ENCODE measurements at places on chromosomes 4 and X.

DNA sequence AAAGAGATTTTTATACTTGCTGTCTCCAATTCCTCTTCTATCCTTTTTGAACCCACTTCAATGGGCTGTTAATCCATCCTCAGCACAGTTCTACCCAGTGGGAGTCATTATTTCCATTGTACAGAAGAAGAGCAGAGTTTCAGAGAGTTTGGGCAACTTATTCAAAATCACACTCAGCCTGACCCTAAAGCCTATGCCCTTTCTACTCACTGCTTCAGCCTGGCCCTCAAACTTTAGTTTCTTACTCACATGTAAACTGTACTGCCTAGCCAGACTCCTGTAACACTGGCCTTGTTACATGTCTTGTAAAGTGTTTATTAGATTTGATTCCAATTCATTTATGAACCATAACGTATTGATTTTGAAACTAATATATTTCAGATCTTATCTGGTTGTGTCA, 25.1 kb upstream of the USO1 start:
- DNase-seq, result no peak

DNA sequence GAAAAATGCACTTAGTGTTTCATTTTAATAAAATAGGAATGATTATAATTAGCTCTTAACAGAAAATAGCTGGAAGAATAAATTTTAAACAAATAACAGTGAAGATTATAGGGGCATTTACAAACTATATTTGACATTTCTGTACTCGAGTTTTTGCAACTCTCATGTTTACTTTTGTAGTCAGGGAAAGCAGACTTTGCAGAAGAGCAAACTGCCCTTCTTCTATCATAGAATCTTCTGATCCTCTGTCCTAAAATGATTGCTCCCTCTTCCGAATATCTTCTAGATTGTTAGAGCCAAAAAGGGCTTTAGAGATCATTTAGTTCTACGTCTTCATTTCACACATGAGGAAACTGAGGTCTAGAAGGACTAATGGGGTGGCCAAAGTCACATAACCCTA, 219.0 kb downstream of the RELL1 start:
- no peak for DNase-seq

GRCh38 chrX:68829582-68830418, 979 bp downstream of the EFNB1 start:
- DNase-seq, result no peak

DNA sequence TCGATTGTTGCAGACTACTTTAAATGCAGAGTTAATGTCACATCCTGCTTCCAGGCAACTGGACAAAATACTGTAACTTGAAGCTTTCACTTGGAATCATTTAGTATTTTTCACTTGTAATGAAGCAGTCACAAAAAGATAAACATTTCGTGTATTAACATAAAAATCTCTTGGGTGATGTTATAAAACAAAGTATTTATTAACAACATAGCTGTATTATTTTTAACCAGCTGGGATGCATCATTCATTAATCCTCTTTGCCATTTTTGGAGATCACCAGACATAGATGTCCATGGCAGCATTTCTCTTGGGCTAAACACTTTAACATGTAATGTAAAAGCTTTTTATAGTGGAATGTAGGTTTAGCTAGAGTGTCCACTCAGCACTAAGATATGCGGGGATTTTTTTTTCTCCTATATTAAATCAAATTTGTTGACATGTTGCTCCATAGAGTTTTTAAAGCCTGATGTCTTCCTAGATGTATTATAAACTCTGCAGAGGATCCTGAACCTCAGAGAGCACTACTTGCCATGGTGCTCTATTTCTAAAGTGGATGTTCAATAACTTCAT, 193.7 kb upstream of the SPANXN4 start:
- DNase-seq, result no peak

DNA sequence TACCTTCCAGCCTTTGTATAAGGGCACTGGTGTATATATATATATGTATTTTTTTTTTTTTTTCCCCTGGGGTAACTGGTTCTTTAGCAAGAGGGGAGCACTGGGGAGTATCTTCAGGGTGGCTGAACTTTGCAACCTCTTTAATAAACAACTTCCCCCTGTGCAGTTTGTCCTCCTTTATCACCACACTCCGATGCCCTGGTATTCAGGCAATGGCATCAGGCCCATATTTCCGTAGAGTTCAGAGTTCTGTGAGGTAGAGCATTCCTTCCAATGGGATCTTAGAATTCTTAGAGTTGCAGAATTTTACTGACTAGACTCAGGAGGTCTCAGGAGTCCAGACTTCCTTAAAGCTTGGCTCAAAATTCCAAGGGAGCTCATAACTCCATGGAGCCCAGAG, 24.6 kb downstream of the NYX start:
- no peak for DNase-seq

DNA sequence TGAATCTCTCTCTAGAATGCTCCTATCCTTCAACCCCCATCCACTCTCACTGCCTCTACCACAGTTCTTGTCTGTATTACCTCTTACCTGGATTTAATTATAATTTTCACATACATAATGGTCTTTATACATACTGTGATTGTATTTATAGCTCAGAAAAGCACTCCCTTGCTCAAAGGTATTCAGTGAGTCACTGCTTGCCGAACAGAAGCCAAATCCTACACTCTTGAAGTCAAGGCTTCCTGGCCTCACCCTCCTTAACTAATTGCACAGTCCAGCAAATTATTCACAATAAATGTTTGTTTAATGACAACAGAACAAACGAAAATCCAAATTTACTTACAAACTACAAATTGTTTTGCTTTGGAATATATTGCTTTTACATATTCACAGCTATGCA, 159.5 kb downstream of the KLHL13 start:
- DNase-seq, result no peak

GRCh38 chr4:126441173-126442035, 1126.6 kb downstream of the FAT4 start:
- no peak for DNase-seq

- DNase-seq, result no peak
Observed at GRCh38 chrX:70016513-70016912, 33.2 kb downstream of the AWAT2 start.

- no peak for DNase-seq
Observed at GRCh38 chr4:93983140-93983539, 154.6 kb downstream of the ATOH1 start.

DNA sequence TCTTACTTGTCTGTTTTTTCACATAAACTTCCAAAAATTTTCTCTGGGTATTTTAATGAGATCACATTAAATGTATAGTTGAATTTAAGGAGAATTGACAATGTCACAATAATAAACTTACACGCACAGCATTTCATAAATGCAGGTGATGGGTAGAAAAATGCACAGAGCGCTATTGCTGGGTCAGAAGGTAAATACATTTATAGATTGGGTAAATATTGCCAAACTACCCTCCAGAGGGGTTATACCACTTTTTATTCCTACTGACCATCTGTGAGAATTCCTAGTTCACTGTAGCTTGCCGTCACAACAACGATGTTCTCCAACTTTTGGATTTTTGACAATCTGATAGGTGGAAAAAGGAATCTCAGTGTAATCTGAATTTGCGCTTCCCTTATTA, 34.6 kb downstream of the ANXA5 start:
- DNase-seq, result no peak

DNA sequence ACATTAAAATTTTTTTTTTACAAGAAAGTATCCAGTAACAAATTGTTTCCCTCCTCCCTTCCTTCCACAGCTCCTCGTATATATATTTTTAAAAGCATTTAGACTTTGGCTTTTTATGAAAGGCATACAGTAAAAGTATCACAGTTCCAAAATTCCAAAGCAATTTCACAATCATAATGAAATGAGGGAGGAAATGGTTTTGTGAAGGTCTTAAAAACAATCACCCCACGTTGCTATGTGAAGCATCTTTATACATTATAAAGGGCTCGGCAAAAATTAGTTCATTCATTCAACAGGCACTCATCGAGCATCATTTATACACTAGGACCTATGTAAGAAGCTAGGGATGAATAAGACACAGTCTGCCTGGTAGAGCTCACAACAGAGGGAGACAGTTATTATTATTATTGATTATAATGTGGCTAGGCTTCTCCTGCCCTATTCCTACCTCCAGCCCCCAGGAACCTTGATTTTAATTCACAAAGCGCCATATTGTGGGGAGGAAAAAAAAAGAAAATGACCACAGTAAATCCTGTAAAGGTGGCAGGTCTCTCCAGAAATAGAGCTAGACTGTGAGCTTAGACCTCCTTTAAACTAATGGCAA, 239.9 kb downstream of the MAML3 start:
- DNase-seq, result no peak

DNA sequence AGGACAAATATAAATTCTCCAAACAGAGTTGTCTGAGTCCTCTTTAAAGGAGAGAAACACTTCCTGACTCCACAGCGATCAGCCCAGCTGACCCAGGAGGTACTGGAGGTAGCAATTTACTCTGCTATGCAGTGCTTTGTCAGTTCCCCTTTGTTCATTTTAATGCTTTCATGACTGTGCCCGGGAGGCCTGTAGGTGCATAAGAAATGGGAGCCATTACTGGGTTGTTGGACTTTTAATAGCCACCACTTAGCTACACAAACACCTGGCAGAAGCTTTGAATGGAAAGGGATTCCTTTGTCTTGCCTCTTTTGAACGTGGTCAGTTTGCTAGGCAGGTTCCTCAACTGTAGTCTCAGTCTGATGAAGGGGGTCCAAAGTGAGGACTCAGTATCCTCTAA, 59.0 kb upstream of the AFF2 start:
- no peak for DNase-seq

DNA sequence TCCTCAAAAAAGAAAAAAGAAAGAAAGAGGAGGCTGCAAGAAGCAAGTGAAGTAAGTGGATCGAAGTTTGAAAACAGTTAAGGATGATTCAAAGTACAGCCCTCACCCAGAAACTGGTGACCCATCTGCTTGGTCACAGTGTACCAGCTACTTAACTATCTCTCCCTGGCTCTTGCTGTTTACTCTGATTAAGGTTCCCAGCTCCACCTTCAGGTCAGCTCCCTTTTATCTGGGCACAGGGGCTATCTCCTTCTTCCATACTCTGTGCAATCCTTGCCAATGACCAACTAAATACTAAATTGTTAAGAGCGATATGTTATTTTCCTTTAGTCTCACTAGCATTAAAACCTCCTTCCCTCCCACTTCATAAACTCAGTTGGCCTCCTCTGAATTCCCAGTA, 81.5 kb upstream of the SMIM10 start:
- no peak for DNase-seq

- DNase-seq, result no peak
Observed at GRCh38 chr4:164501074-164501473, 252.9 kb upstream of the SMIM31 start.

DNA sequence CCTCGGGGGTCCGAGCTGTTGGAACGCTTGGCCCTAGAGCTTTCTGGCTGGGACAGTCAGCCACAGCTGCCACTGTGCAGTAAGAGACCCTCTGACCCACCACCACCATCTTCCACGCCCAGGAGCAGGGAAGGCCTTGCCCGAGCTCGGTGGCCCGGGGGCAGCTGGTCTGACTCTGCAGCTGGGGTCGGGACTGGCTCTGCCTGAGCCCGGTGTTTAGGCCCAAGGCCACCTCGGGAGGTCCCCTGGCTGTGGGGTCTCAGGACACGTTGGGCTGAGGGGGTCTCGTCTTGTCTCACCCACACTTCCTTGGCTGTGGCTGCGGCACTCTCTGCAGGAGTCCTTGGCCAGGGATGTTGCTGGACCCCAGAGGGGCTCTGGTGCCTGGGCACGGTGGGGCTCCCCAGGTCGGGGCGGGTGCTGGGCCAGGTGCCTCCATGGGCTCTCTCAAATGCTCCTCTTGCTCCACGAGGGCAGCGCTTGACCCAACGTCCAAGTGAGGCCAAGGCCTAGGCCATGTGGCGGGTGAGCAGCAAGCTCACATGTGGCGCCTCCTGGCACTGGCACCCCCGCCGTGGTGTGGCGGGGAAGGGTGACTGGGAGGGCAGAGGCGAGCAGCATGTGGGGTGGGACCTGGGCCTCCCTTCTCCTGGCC, 22.9 kb downstream of the DOK7 start:
- no peak for DNase-seq

DNA sequence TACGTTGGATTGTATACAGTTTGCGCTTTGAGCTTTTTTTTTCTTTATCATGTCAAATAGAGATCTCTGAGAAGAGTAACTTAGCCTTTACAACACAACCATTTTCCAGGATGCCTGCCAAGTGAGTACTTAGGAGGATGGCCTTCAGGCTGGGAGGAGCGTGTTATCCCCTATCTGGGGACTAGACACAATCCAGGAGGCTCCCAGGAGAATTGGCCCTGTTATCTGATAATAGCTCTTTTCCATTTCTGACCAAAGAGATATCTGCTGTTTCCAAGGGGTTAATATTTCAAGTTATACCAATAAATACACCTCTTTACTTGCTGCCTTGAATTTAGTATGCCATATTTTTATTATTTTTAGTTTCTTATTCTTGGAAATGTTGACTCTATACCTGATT, 169.5 kb upstream of the SMARCAD1 start:
- no peak for DNase-seq

GRCh38 chr4:5787311-5787710, 76.3 kb downstream of the EVC start:
- no peak for DNase-seq

DNA sequence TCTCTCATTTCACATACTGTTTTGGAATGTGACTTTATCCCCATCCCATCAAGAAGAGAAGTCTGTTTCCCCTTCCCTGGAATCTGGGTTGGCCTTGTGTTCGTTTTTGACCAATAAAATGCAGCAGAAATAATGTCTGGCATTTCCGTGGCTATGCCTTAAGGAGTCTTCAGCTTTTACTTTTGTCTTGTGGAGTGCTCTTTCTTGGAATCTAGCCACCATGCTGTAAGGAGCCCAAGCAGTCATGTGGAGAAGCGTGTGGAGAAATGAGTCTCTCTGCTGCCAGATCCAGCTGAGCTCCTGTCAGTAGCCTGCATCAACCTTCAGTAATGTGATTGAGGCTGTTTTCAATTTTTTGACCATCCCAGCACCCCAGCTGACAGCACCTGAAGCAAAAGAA, 84.4 kb upstream of the ARMCX2 start:
- DNase-seq, result no peak

Measured in femur (tissue), 1 donor.